ENCODE measurements at places on chromosomes 16 and 17.

DNA sequence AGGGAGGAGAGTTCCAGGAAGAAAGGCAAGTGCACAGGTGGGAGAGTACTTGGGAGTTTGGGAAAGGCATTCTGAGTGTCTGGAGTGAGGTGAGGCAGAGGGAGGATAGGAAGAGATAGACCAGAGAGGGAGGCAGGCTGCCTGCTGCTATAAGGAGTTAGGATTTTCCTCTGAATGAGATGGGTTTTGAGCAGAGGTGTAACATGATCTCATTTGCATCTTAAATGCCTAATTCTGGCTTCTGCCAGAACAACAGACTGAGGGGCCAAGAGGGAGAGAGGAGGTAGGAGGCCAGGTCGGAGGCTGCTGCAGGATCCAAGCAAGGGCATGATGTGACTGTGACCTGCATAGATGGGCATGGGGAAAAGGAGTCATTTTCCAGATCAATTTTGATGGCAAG lies 31.5 kb upstream of the IRX6 start:
- no peak for DNase-seq

- DNase-seq: no peak
Measured at GRCh38 chr17:2894782-2895181, 98.5 kb downstream of the RAP1GAP2 start.

DNA sequence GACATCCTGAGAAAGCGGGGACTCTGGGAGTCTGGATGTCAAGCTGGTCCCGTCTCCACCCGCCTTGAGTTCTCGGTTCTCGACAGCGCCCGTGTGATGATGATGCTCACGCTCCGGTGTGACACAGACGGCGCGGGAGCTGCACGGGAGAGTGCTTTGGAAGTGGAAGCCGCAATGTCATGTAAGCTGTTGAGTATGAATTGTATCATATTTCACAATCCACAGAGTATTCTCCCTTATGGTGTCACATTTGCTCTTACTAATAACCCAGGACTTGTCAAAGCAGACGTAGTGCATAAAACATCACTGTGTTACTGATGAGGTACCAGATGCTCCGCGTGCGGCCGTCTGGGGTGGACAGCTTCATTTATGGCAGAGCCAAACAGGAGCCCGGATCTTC lies 217.5 kb upstream of the CHMP6 start:
- DNase-seq: no peak

GRCh38 chr16:12614662-12615278 lies 188.9 kb downstream of the CPPED1 start:
- no peak for DNase-seq

DNA sequence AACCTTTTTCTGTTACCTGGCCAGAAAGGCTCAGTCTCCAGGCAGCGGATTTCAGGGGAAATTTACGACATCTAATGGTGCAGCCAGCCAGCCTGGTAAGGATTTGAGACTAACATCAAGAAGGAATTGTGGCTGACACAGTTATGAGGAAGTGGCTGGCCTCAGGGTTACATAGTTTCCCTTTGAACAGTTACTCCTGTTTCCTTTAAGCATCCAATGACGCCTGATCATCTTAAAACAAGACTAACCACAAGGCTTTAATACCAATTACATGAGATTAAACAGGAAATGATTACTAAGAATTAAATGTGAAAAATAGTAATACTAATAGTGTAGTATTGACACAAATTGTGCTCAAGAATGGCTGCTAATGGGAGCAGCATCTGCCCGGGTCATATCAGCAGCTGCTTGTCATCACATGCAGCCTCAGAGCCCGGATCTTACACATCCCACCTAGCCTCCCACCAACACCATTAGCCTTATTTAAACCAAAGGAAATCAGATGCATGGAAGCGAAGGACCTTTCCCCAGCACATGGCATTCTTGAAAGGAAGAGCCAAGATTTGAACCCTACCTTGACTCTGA lies 431.8 kb downstream of the PMP22 start:
- DNase-seq: no peak

DNA sequence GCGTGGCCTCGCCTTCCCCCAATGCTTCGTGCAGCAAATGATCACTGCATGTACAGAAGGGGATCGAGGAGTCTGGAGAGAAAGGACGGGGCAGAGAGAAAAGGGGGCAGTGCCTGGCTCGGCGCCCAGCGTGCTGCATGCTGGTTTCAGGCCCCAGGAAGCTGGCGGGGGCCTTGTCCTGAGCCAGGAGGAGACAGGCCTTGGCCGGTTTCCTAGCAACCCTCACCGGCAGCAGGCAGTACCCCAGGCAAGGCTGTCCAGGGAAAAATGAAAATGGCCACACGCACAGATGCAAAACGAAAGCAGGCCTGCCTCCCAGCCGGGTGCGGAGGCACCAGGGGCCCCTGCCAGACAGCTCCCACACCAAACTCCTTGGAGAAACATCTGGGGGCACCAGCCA lies 126.3 kb downstream of the ZFHX3 start:
- no peak for DNase-seq

GRCh38 chr17:42852351-42852750 lies 1.4 kb downstream of the AOC3 start:
- DNase-seq: no peak

- no peak for DNase-seq
Measured at GRCh38 chr17:5943232-5943631, 126.9 kb upstream of the WSCD1 start.

DNA sequence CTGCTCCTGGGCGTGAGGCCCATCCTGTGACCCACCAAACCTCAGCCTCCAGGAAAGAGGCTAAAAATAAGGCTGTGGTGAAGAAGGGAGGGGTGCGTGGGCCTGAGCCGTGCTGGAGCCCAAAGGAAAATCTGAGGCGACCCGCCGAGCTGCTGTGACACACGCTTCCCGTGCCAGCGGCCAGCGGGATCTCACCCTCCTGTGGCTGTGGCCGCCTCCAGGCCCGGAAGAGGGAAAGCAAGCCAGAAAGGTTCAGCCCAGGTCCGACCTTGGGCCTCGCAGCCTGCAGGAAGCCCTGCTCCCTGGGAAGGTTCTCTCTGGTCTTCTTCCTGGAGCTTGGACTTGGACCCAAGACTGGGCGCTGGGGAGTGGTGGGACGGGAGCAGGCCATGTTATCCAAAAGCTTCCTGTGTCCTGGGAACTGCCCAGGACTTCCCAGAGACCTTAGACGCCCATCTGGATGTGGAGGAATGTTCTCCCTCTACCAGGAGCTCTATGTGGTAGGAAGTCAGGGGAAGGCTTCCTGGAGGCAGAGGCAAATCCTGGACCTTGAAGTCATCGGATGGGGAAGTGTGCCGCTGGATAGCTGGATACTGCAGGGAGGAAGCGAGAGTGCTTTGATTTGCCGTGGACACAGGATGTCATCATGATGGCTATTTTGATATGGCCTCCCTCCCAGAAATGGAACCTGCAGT lies 11.4 kb downstream of the SPNS2 start:
- DNase-seq: no peak

DNA sequence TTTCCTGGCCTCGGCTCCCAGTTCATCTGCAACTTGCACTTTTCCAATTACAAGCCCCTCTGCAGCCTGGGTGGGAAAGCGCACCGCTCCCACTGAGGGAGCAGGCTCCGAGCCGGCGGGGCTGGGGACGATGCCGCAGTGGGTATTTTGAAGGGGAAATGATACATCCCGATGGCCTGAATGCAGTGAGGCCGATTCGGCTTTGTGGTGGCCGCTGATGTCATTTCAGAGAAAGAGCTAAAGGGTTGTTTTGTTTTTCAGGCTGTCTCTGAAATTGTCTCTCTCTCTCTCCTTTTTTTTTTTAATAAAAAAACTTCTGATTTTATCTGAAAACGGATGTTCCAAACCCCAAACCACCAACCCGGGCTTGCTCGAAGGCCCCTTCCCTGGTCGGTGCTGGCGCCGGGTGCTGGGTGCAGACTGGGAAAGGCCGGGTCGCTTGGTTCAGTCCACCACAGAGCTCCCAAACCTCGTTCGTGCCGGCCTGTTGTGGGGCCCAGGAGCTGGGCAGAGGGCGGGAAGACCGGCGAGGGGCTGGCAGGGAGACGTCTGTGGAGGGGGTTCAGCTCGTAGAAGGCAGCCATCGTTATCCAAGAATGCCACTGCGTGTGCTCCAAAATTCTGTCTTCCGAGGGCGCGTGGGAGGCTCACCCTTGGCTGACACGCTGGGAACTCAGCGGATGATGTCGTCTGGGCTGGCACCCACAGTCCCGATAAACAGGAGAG lies 102.8 kb downstream of the FOXL1 start:
- no peak for DNase-seq

GRCh38 chr16:66293932-66294331 lies 72.6 kb upstream of the CDH5 start:
- DNase-seq: peak; percentile 33

GRCh38 chr17:56499799-56500388 lies 93.6 kb upstream of the NOG start:
- no peak for DNase-seq

DNA sequence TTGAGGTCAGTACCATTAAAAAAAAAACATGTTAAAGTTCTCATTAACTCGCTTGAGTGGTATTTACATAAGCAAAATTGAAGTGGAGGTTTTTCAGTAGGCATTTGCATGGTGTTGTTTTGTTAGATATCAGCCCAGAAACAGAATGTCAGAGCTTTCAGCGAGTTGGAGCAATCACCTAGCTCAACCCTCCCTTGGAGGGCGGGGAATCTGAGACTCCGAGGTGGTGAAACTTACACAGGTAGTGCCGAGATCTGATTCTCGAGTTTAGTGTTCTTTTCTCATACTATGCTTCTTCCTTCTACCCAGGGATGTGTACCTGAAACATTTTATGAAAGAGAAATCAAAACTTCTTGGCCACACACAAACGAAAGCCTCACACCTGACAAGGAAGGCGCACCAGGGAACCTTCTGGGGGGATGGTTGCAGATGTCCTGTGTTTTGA lies 6.6 kb downstream of the SEC14L1 start:
- DNase-seq: no peak

DNA sequence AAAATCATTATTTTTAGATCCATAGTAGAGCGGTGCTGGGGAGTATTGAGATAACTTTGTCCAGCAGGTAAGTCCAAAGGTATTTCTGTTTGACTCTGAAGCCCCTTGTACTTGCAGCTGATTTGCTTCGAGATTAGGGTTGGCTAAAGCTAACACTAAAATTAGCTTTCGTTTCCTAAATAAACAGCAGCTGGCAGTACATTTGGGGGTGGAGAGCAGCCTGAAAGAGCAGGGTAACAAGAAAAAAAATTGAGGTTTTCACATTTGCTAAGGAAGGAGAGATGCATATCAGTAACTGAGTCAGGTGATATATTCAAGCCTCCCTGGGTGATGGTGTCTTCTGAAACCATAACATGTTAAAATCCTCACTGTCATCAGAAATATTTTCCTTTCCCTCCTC lies 37.4 kb upstream of the TMC5 start:
- DNase-seq: no peak

GRCh38 chr16:51900221-51900780 lies 646.6 kb downstream of the TOX3 start:
- DNase-seq: no peak

DNA sequence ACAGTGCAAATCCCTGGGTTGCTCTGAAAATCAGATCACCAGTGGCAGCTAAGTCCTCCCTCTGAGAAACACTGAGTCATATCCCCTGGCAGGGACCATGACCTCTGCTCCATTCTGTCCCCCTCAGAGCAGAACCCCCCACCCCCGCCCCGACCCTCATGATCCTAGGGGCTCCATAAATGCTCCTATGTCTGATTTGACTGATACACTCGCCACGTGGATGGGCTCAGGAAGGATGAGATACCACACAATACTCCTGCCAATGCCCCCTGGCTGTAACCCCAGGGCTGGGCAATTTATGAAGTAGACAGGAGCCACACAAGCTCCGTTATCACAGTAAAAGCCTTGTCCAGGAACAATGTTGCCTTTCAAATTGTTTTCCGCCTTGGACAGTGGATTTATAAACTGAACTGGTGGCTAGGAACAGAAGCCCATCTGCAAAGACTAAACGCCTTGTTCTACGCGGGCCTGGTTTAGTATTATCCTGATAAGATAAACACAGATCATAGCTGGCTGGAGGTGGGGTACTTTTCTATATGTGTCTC lies 394.8 kb downstream of the SLC39A11 start:
- no peak for DNase-seq

DNA sequence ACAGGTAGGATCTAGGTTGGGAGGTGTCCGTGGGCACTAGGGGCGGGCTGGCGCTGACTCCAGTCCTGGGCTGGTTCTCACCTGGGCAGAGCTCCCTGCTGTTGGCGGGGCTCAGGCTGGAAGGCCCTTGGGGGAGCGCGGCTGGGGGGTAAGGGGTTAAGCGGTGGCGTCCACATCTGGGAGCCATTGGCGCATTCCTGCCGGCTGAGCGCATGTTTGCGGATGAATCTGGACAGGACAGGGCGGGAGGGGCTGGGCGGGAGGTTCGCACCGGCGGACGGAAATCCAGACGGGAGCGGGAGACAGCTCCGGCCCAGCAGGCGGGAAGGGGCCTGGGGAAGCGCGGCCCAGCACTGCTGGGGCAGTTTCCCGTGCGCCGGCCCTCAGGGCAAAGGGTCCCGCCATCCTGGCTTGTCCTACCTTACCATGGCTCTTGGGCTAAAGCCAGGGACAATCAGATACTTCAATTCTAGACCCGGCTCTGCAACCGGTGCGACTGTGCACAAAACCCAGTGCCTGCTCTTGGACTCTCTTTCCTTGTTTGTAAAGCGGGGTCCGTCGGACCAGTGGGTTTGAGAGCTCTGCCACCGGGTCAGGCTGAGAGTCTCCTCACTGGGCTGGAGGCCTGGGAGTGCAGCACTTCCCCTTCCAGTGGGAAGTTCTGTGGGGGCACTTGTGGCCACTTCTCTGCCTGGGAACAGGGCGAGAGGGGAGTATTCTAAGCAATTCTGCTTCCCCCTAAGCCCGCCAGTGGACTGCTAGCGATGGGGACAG lies 7.8 kb downstream of the RARA start:
- DNase-seq: peak; percentile 58

GRCh38 chr16:75208861-75209505 lies 2.0 kb upstream of the CTRB2 start:
- DNase-seq: no peak

DNA sequence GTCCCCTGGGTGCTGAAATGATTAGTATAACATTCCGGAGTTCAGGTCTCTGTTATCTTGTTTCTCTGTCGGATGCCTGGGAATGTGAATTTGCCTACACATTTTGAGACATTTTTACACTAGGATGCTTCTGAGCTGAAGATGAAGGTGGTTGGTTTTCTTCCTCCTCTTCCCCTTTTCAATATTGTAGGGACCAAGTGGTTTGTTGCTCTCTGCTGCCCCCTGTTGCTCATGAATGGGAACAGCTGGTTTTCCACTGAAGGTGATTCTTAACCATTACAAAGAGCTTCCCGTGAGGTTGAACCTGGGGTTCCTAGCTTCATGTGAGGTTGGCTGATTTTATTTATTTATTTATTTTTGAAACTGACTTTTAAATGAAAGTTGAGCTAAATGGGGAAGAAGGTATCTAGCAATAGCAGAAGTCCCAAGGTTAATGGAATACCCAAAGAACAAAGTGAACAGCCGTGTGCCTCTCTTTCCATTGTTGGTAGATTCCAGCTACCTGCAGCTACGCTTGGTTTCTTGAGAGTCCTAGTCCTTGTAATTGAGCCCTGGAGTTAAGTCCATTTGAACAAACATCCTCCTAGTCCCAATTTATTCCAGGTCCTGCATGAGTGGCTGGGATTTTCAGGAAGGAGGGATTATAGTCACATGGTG lies 983.9 kb upstream of the EEF2KMT start:
- DNase-seq: no peak

GRCh38 chr17:33974276-33974675 lies 280.8 kb upstream of the CCL2 start:
- DNase-seq: no peak

- no peak for DNase-seq
Measured at GRCh38 chr16:82146957-82147356, 23.1 kb downstream of the MPHOSPH6 start.

GRCh38 chr16:79451196-79451816 lies 149.2 kb downstream of the MAF start:
- no peak for DNase-seq

GRCh38 chr16:80080287-80080851 lies 460.4 kb upstream of the DYNLRB2 start:
- DNase-seq: no peak

Data from activated CD8-positive, alpha-beta memory T cell treated with anti-CD3 and anti-CD28 coated beads for 24 hours (primary cell).